Upper lobe of left lung (tissue), 6 donors: ENCODE measurements at places on chromosomes 2 and 18. TPM values are rescaled to one million over a fixed set of nuclear protein-coding genes. Genes with fewer than 3 reads are reported as not detected.

DNA sequence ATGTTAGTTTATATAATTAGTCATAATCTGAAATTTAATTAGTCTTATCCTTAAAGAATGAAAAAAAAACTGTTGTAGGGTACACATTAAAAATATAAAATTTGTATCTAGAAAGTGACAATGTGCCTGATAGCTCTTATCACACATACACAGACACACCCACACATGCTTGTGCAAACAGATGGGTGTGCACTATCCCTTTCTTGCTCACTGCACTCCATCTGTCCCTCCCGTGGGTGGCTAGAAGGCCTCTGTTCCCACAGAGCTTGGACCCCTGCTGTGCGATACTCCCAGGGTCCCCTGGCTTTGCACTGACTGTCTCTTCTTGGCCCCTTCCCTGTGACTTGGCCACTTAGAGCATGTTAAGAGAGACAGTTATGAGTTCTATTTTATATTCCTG lies 123.9 kb upstream of the ACKR3 start:
- H3K36me3 ChIP-seq = no peaks in the 10 kb centered on the region
- no peaks in the 10 kb centered on the region for H3K4me1 ChIP-seq

- no peak overlapping the region for H3K4me3 ChIP-seq
- peaks cover 3% of the 10 kb centered on the region for H3K4me1 ChIP-seq
- no peak overlapping the region for H3K27ac ChIP-seq
- H3K36me3 ChIP-seq = no peaks in the 10 kb centered on the region
- no peak for DNase-seq
Observed at GRCh38 chr18:6737833-6738232, 8.3 kb downstream of the ARHGAP28 start.

GRCh38 chr18:57073501-57074187 lies 73.2 kb upstream of the BOD1L2 start:
- H3K27ac ChIP-seq = no peak overlapping the region
- no peak for DNase-seq
- H3K4me1 ChIP-seq = no peaks in the 10 kb centered on the region
- no peaks in the 10 kb centered on the region for H3K27me3 ChIP-seq
- no peaks in the 10 kb centered on the region for H3K36me3 ChIP-seq

Gene SANBR
- total RNA-seq = 7.6 TPM

DNA sequence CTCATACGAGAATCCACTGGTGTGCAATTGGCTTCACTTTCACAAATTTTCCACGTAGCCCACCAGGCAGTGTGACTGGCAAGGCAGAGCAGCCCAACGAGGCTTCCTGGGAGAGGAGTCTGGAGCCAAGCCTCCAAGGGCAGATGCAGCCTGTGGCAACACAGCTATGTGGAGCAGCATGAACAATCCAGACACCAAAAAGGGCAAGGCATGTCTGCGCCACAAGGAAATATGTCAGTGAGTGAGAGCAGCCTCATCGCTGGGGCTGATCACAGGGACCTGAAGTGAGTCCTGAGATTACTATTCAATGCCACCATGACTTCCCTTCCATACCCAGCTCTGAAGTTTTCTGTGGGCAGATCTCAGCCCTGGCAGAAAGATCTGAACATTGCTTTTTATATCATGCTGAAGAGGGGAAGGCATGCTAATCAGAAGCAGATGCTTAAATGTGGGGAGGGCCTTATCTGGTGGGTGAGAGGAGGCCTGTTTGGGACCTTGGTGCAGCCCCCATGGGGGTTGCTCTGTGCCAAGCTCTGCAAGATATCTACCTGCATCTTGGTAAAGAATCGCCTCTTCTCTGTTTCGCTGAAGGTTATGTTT lies 40.0 kb upstream of the PUM2 start:
- no peak for DNase-seq
- H3K27me3 ChIP-seq = no peaks in the 10 kb centered on the region
- H3K36me3 ChIP-seq = no peaks in the 10 kb centered on the region
- no peak overlapping the region for H3K4me3 ChIP-seq

- no peak for DNase-seq
- H3K4me1 ChIP-seq = peaks cover 4% of the 10 kb centered on the region
- H3K36me3 ChIP-seq = no peaks in the 10 kb centered on the region
- H3K4me3 ChIP-seq = no peak overlapping the region
- no peaks in the 10 kb centered on the region for H3K27me3 ChIP-seq
- no peak overlapping the region for H3K27ac ChIP-seq
Observed at GRCh38 chr2:62529758-62530157, 23.8 kb upstream of the TMEM17 start.

Gene C1QL2
- not detected for total RNA-seq

DNA sequence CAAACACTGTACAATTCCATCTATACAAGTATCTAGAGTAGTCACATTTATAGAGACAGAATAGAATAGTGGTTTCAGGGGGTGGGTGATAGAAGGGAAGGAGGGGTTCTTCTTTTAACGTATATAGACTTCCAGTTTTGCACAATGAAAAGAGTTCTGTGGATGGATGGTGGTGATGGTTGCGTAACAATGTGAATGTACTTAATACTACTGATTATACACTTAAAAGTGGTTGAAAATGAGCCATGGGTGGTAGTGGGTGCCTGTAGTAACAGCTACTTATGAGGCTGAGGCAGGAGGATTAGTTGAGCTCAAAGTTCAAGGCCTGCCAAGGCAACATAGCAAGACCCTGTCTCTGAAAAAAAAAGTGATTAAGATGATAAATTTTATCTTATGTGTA lies 85.8 kb downstream of the SETBP1 start:
- H3K4me1 ChIP-seq = peaks cover 11% of the 10 kb centered on the region
- no peaks in the 10 kb centered on the region for H3K27me3 ChIP-seq
- H3K36me3 ChIP-seq = no peaks in the 10 kb centered on the region
- no peak overlapping the region for H3K27ac ChIP-seq
- no peak overlapping the region for H3K4me3 ChIP-seq

GRCh38 chr18:8830067-8831060 lies 125.0 kb downstream of the MTCL1 start:
- H3K27me3 ChIP-seq = no peaks in the 10 kb centered on the region
- H3K4me1 ChIP-seq = no peaks in the 10 kb centered on the region
- no peak overlapping the region for H3K4me3 ChIP-seq

- DNase-seq = no peak
- no peaks in the 10 kb centered on the region for H3K27me3 ChIP-seq
- H3K36me3 ChIP-seq = no peaks in the 10 kb centered on the region
- H3K4me1 ChIP-seq = no peaks in the 10 kb centered on the region
Observed at GRCh38 chr2:211401328-211401727, 844.9 kb downstream of the CPS1 start.

Gene ADCYAP1
- 0.30 TPM for total RNA-seq

GRCh38 chr18:23574611-23575308 lies 11.5 kb downstream of the NPC1 start:
- no peak for DNase-seq
- no peaks in the 10 kb centered on the region for H3K27me3 ChIP-seq
- peak overlapping the region; percentile 31 for H3K27ac ChIP-seq

Gene MC4R
- total RNA-seq = not detected

DNA sequence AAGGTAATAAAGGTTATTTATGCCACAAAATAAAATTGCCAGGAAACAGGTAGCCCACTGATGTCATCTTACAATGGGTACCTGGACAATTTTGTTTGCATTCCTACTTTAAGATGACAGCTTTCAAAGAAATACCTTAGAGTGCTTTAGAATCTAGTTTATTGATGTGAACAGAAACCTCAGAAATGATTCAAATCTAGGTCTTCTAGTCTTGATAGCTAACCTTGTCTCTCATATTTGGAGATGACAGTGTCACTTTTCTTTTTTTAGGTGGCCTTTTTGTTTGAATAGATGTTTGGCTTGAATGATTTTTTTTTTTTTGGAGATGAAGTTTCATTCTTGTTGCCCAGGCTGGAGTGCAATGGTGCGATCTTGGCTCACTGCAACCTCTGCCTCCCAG lies 69.1 kb downstream of the PIK3C3 start:
- H3K4me3 ChIP-seq = no peak overlapping the region
- peaks cover 6% of the 10 kb centered on the region for H3K36me3 ChIP-seq
- H3K27ac ChIP-seq = no peak overlapping the region
- no peaks in the 10 kb centered on the region for H3K4me1 ChIP-seq

- no peaks in the 10 kb centered on the region for H3K36me3 ChIP-seq
- no peak overlapping the region for H3K4me3 ChIP-seq
- H3K4me1 ChIP-seq = no peaks in the 10 kb centered on the region
- H3K27me3 ChIP-seq = no peaks in the 10 kb centered on the region
- H3K27ac ChIP-seq = no peak overlapping the region
Observed at GRCh38 chr2:60675301-60675700, 80.8 kb upstream of the PAPOLG start.

- no peak for DNase-seq
- no peak overlapping the region for H3K27ac ChIP-seq
- no peaks in the 10 kb centered on the region for H3K36me3 ChIP-seq
- H3K4me1 ChIP-seq = no peaks in the 10 kb centered on the region
- H3K4me3 ChIP-seq = no peak overlapping the region
Observed at GRCh38 chr18:54086863-54087262, 137.6 kb downstream of the MBD2 start.

- peak within 1 kb of the TSS; percentile 85 for H3K27ac ChIP-seq
- H3K4me3 ChIP-seq = peak within 1 kb of the TSS; percentile 70
- peaks cover 10% of the 10 kb centered on the region for H3K36me3 ChIP-seq
- peaks cover 11% of the 10 kb centered on the region for H3K4me1 ChIP-seq
- H3K27me3 ChIP-seq = no peaks in the 10 kb centered on the region
- peak; percentile 97 for DNase-seq
Observed at GRCh38 chr2:108448678-108449409, at the start of gene GCC2. Gene GCC2, plus strand, starts transcription at chr2:108449206. Its CDS starts 69 bp downstream, at chr2:108449275.

DNA sequence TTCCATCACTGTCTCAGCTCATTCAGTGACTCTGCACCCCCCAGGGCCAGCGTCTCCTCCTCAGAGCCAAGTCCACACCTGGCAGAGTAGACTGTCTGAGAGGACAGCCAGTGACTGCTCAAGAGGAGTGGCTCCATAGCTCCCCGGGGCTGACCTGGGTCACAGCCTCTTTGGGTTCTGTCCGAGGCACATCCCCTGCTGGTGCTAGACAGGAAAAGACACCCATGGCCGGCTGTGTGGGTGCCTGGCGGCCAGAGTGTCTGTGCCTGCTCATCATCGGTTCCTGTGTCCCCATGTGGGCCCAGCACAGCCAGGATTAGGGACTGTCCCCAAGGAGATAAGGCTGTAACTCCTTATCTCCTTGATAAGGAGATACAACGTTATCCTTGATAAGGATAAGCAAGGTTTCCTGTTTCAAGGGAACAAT lies 3.5 kb upstream of the CROCC2 start:
- no peak overlapping the region for H3K4me3 ChIP-seq
- no peak overlapping the region for H3K27ac ChIP-seq
- peaks cover 14% of the 10 kb centered on the region for H3K4me1 ChIP-seq
- DNase-seq = no peak
- no peaks in the 10 kb centered on the region for H3K36me3 ChIP-seq

Gene ZNF385B
- total RNA-seq = 50.3 TPM

GRCh38 chr2:45013229-45014015 lies 4.2 kb upstream of the SIX2 start:
- DNase-seq = no peak
- H3K27me3 ChIP-seq = no peaks in the 10 kb centered on the region
- peak overlapping the region; percentile 35 for H3K4me3 ChIP-seq
- H3K4me1 ChIP-seq = peaks cover 26% of the 10 kb centered on the region
- no peaks in the 10 kb centered on the region for H3K36me3 ChIP-seq

GRCh38 chr2:217789003-217789735 lies 213.6 kb downstream of the TNS1 start:
- H3K36me3 ChIP-seq = no peaks in the 10 kb centered on the region
- H3K27ac ChIP-seq = peak overlapping the region; percentile 45
- H3K4me1 ChIP-seq = peaks cover 23% of the 10 kb centered on the region
- no peaks in the 10 kb centered on the region for H3K27me3 ChIP-seq

- H3K4me1 ChIP-seq = no peaks in the 10 kb centered on the region
- H3K36me3 ChIP-seq = no peaks in the 10 kb centered on the region
- H3K4me3 ChIP-seq = no peak overlapping the region
- no peak overlapping the region for H3K27ac ChIP-seq
Observed at GRCh38 chr18:23087352-23087751, 47.9 kb upstream of the CABLES1 start.

- H3K4me3 ChIP-seq = no peak overlapping the region
- no peaks in the 10 kb centered on the region for H3K27me3 ChIP-seq
- H3K36me3 ChIP-seq = no peaks in the 10 kb centered on the region
- H3K27ac ChIP-seq = no peak overlapping the region
- DNase-seq = no peak
Observed at GRCh38 chr18:56173542-56174220, 464.7 kb downstream of the TXNL1 start.

DNA sequence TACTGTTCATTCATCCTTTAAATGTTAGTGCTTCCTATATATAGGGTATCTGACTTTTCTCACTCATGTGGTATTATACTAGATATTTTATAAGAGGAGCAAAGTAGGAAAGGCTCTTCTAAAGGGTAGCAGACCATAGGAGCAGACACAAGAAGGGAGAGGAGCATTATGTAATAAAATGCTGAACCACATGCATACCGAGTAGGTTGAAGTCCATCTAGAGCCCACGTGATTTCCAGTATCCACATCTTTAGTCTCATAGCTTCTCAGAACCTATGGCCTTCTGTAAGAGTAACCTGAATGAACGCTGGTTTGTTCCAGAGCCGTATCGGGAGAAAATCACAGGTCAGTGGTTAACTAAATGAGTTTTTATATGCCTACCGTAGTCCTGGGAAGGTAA lies 85.9 kb downstream of the MAP3K20 start:
- H3K36me3 ChIP-seq = no peaks in the 10 kb centered on the region
- H3K27me3 ChIP-seq = no peaks in the 10 kb centered on the region
- peak overlapping the region; percentile 83 for H3K27ac ChIP-seq
- no peak for DNase-seq
- peaks cover 34% of the 10 kb centered on the region for H3K4me1 ChIP-seq
